Right atrium auricular region (tissue), 2 donors: ENCODE measurements at places on chromosomes 6 and 20.

GRCh38 chr6:156438350-156438923, 338.7 kb upstream of the ARID1B start:
- no peaks in the 10 kb centered on the region for H3K36me3 ChIP-seq
- no peak overlapping the region for H3K27ac ChIP-seq
- no peaks in the 10 kb centered on the region for H3K27me3 ChIP-seq
- no peaks in the 10 kb centered on the region for H3K4me1 ChIP-seq

DNA sequence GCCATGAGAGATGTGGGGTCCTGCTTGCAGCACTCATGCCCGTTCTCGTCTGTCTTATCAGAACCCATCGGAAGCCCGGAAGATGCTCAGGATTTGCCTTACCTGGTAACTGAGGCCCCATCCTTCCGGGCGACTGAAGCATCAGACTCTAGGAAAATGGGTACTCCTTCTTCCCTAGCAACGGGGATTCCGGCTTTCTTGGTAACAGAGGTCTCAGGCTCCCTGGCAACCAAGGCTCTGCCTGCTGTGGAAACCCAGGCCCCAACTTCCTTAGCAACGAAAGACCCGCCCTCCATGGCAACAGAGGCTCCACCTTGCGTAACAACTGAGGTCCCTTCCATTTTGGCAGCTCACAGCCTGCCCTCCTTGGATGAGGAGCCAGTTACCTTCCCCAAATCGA, 8.3 kb downstream of the PI16 start:
- peak; percentile 81 for DNase-seq
- no peaks in the 10 kb centered on the region for H3K27me3 ChIP-seq
- H3K27ac ChIP-seq, result no peak overlapping the region

DNA sequence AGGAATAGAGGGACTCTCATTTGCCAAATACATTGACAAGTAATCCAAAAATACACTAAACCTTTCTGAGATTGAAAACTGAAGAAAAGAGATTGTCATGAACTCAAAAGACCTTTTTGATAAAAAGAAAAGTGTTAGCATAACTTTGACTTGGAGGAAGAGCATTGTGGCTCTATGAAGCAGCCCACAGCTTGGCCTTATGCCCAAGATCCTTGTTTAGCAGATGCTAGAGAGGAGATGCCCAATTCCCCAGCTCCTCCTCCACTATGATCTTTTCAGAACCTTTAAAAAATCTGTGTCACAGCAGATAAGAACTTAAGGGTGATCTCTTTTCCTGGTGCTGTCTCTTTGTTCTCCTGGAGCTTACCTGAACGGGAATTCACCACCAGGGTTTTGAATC, 35.8 kb upstream of the IGF2R start:
- no peaks in the 10 kb centered on the region for H3K36me3 ChIP-seq
- no peak overlapping the region for H3K4me3 ChIP-seq
- no peak overlapping the region for H3K27ac ChIP-seq

- no peak overlapping the region for H3K27ac ChIP-seq
- DNase-seq, result no peak
- H3K4me1 ChIP-seq, result no peaks in the 10 kb centered on the region
- H3K36me3 ChIP-seq, result no peaks in the 10 kb centered on the region
These were observed 47.9 kb upstream of the NEDD9 start for GRCh38 chr6:11280394-11280793.

- peaks cover 21% of the 10 kb centered on the region for H3K4me1 ChIP-seq
- H3K36me3 ChIP-seq, result no peaks in the 10 kb centered on the region
- no peak for DNase-seq
- H3K4me3 ChIP-seq, result no peak overlapping the region
- no peak overlapping the region for H3K27ac ChIP-seq
These were observed 134.7 kb upstream of the RNF24 start for GRCh38 chr20:4150070-4150441.

- peak overlapping the region; percentile 19 for H3K27ac ChIP-seq
- H3K27me3 ChIP-seq, result no peaks in the 10 kb centered on the region
- DNase-seq, result no peak
- H3K36me3 ChIP-seq, result peaks cover 11% of the 10 kb centered on the region
- H3K4me3 ChIP-seq, result no peak overlapping the region
- no peaks in the 10 kb centered on the region for H3K4me1 ChIP-seq
These were observed 22.1 kb downstream of the MRPL14 start for GRCh38 chr6:44105146-44105545.
